Mesenchymal stem cell (in vitro differentiated cells and primary cell): ENCODE measurements at places on chromosomes 5 and 9.

GRCh38 chr5:173334808-173335207 is 6.6 kb upstream of the STC2 start:
- no peak for DNase-seq

- peak; percentile 80 for DNase-seq
Observed at GRCh38 chr5:143405063-143405848, 1.8 kb upstream of the NR3C1 start.

- DNase-seq = no peak
Observed at GRCh38 chr9:137582286-137582860, 3.6 kb upstream of the DPH7 start.

DNA sequence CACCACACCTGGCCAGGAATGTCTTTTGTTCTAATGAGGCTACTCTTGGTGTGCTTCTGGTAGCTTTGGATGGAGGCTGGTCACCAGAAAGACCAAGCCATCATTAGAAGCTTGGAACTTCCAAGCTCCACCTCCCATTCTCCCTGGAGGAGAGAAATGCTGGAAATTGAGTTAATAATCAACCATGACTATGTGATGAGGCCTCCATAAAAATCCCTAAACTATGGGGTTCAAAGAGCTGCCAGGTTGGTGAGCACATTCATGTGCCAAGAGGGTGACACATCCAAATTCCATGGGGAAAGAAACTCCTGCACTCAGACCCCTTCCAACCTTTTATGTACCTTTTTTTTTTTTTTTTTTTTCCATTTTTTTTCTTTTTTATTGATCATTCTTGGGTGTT is 105.5 kb upstream of the SPATA31C2 start:
- DNase-seq = no peak

DNA sequence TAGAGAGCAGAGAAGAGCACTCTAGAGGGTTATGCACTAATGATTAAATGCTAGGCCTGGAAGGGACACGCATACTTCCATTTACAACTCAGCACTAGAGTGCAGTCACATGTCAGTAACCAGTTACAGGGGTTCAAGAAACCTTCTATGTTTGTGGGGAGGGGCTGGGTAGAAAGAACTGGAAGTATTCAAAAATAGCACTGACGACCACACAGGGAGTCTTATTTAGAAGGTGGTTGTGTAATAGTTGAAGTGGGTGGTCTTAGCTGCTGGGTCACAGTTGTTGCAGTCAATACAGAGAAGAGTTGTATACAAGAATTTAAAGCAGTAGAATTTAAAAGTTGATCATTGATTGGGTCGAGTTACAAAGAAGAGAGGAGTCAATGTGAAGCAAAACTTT is 15.4 kb downstream of the AOPEP start:
- peak; percentile 41 for DNase-seq
